SK-N-MC (cell line): ENCODE measurements at places on chromosomes 4 and X.
A peak's percentile ranks its signal among the peaks of the same experiment; 100 is the strongest.

DNA sequence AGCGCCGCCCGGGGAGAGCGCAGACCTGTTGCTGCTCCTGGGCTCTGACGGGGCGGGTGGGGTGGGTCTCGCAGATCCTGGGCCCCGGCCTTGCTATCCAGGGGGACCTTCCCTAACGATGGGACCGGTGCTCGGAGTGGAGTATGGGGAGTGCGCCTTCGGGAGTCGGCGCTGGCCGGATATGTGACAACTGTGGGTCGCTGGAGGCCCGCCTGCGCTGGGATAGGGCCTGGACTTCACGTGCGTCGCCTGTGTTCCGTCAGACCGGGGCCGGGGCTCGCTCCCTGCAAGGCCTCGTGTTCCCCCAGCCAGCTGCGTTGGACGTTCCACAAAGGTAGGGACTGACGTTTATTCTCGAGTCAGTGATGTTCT lies 1.3 kb downstream of the TBL1X start:
- no peak for DNase-seq

- DNase-seq = no peak
Measured at GRCh38 chrX:134026565-134027311, 41.3 kb upstream of the GPC3 start.

DNA sequence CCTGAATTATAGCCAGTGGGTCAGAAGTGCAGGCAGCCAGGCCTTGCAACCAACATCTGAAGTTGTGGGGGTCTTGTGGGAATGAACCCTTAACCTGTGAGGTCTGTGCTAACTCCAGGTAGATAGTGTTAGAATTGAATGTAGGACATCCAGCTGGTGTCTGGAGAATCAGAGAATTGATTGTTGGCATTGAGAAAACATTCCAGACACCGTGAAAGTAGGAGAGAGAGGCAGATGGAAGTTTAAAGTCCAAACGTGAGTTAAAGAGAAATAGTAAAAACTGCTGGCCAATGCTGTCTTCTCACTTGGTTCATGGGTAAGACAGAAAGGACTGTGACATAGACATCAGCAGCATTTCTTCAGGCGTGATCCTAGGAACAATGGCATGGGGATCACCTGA lies 27.7 kb downstream of the CASP3 start:
- no peak for DNase-seq

DNA sequence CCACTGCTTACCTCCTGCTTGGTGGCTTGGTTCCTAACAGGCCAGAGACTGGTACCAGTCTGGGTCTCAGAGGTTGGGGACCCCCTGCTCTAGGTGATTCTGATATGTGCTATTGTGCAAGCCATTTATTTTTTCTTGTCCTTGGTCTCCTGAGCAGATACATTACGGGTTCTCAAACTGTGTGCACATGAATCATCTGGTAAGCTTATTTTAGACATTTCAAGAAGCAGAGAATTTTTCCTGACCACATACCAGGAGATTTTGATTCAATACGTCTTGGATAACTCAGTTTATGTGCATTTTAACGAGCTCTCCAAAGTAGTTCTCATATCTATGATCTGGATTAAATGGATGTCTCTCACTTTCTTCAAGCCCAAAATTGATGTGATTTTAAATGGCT lies 77.2 kb downstream of the FHIP1A start:
- DNase-seq = no peak

DNA sequence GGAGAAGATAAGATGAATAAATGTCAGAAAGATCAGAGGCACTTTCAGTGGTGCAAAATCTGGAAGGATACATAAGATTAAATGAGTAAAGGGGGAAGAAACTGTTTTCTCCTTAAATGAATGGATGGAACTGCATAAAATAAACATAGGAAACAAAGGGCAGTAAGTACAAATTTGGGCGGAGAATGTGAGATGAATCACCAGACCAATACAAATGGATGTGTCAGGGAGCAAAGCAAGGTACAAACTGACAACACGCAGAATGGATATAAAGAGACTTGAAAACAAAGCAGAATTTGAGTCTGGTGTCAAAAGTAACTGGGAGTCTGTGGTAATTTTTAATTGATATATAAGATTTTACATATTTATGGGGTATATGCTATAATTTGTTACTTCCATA lies 175.3 kb upstream of the PCDH18 start:
- no peak for DNase-seq

DNA sequence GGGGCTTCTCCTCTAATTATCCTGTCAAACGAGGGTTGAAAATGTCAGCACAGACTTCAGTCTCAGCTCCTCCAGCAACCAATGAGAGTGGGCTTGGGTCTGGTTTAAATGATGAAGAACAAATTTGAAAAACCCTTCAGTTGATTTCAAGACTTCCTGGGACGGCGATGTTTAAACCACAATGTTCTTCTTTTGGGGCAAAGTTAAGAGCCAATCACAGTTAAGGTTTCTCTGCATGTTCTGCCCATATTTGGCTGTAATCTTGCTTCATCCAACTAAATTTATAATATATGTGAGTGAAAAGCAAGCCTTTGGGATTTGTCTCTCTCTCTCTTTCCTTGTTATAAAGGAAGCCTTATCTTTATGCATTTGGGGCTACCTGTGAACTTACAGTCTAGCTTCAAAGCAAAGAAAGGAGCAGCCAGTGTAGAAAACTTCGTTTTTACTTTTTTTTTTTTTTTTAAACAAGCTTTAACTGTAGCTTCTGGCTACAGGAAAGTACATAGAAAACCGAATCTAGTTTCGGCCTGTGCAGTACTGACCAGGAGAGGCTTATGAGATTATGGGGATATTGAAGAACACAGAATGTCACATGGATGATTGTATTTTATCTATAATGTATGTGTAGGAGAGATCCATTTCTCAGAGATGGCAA lies 46.8 kb upstream of the FAM9C start:
- DNase-seq = no peak

DNA sequence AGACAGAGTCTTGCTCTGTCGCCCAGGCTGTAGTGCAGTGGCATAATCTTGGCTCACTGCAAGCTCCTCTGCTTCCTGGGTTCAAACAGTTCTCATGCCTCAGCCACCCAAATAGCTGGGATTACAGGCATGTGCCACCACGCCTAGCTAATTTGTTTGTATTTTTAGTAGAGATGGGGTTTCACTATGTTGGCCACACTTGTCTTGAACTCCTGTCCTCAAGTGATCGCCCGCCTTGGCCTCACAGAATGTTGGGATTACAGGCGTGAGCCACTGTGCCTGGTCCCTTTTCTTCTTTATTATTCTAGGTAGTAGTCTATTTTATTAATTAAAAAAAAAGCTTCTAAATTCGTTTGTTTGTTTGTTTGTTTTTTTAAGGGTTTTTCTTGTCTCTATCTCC lies 59.1 kb downstream of the SLAIN2 start:
- no peak for DNase-seq

DNA sequence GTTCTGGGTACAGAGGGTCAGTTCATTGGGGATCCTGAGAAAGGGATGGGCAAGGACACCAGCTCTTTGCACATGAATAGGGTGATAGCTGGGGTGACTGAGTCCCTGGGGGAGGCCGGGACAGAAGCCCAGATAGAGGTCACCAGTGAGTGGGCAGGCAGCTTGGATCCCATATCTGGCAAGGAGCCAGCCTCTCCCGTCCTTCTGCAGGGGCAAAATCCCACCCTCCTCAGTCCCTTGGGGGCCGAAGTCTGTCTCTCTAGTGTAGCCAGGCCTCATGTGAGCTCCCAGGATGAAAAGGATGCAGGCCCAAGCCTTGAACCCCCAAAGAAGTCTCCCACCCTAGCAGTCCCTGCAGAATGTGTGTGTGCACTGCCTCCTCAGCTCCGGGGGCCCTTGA lies 16.9 kb upstream of the GAGE10 start:
- DNase-seq = no peak

DNA sequence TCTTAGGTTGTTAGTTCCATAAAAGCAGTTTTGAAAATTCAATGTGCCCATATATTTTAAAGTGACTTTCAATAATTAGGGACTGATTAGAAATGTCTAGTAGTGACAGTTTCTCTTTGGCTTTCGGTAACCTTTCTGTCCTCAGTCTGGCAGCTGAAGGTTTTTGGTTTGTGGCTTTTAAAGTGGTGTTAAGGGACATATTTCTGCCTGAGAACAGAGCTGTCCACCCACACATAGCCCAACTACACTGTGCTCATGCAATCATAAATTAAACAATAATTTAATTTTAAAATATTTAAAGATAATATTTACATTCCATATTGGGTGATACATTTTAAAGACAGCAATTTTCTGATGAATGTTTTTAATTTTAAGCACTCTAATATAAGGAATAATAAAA lies 335.0 kb upstream of the TENM3 start:
- DNase-seq = no peak

DNA sequence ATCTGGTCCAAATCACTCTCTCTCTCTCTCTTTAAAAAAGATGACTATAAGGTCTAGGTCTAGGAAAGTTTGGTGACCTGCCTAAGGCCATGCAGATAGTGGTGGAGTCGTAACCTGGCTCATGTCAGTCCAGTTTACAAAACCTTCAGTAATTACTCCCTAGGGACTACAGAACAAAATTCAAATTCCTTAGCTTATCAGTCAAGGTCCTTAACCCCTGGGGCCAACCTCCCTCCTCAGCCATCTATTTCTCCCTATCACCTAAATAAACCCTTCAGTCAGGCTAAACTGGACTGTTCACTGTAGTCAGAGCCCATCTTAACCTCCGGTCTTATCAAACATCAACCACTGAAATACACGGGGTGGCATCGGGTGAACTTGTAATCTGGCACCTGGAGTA lies 68.9 kb downstream of the MAP3K15 start:
- no peak for DNase-seq

GRCh38 chr4:142845293-142846107 lies 601 bp downstream of the INPP4B start:
- DNase-seq = no peak

DNA sequence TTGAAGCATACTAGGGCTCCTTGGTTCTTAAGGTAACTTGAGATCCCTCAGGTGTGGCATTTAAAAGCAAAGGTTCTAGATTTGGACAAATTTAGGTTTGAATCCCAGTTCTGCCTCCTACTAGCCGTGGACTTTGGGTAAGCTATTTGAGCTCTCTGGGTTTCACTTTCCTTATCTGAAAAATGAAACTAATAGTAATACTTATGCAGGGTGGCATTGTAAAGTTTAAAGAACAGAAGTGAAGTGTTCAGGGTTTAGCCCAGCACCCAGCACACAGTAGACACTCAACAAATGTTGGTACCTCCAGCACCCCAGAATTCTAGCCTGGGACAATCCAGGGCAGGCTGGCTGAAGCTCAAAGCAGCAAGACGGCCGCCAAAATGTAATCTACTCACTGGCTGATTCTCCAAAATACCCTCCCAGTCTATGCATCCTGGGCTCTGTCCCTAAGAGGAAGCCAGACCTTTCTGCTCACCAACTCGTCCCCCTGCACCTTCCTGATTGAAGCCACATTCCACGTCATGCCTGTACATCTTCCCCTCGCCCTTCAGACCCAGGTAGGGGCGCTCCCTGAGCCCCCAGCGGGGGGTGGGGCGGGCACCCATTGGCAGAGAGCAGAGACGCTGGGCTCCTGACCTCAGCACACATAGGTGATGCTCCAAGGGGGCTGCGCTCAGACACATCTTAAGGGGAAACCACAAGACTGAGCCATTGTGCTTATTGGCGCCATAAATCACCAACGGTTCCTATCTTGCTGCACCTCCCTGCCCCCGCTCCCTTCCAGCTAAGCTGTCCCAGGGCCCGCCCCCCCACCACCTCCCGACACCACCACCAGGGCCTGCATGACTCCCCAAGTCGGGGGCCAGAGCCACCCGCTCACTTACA lies 160.6 kb downstream of the BCOR start:
- DNase-seq = no peak

- DNase-seq = no peak
Measured at GRCh38 chr4:24922416-24922815, 9.6 kb upstream of the CCDC149 start.

GRCh38 chr4:3823496-3824341 lies 57.5 kb downstream of the ADRA2C start:
- no peak for DNase-seq

GRCh38 chrX:139825618-139826017 lies 107.2 kb downstream of the ATP11C start:
- no peak for DNase-seq

DNA sequence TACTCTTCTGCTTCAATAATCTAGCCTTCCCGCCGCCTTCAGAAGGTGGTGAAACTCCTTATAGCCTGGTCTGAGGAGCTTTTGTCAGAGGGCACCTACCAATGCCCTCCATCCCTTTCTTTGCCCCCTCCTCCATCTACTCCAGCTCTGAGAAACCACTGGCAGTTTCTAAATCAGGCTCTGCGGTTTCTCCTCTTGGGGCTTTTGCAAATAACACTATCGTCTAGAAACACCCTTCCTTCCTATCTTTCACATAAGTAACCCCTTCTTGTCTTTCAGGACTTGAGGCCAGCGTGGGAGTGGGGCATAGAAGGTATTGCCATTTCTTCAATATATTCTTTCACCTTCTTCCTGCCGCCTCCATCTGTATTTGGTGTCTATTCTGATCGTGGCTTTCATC lies 1.2 kb upstream of the EFHC2 start:
- no peak for DNase-seq

DNA sequence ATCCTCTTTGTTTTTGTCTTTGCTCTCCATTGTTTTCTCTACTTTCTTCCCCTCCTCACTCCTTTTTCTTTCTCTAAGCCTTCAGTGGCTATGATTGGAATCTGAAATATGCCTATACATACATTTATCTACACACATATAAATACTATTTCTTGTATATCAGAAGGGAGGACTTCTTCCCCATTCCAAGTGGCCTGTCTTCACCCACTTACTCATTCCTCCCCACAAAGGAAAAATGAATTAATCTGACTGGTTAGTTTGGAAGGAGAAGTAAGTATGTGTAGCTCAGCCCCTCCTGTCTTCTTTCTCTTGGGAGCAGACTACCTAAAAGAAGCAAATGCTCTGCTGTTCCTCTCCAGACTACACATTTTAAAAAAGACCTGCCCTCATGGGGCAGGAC lies 17.7 kb downstream of the GUCY2F start:
- no peak for DNase-seq

- no peak for DNase-seq
Measured at GRCh38 chr4:15947684-15948083, 9.1 kb upstream of the FGFBP1 start.

GRCh38 chrX:150625875-150626274 lies 57.5 kb downstream of the MTM1 start:
- DNase-seq = no peak

- DNase-seq = no peak
Measured at GRCh38 chrX:39002466-39002865, 201.2 kb downstream of the MID1IP1 start.

GRCh38 chrX:115367951-115368350 lies 78.4 kb downstream of the LUZP4 start:
- DNase-seq = no peak

DNA sequence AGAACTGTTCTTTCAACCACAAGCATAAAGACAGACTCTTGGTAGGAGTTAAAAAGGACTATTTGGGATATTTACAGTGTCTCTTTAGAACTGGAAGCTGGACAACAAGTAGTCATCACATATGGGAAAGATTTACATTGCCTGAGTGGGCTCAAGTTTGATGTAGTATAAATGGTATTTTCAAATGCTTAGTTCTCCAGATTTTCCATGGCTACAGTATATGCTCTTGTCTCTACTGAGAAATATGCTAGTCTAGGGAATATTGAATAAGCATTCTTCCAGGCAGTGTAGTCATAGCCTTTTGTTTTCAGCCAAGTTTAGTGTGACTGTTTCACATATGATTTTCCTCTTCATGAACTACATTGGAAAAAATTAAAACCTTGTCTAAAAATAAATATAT lies 315.6 kb downstream of the ARHGAP24 start:
- no peak for DNase-seq

- no peak for DNase-seq
Measured at GRCh38 chrX:17471121-17471520, 96.1 kb downstream of the NHS start.

- DNase-seq = peak; percentile 87
Measured at GRCh38 chrX:48045410-48046311, 25.8 kb downstream of the ZNF630 start.

GRCh38 chrX:38654302-38654701 lies 93.0 kb downstream of the TSPAN7 start:
- DNase-seq = no peak
